ENCODE measurements at places on chromosomes 12 and 14. TPM values are rescaled to one million over a fixed set of nuclear protein-coding genes. Genes with fewer than 3 reads are reported as not detected.

DNA sequence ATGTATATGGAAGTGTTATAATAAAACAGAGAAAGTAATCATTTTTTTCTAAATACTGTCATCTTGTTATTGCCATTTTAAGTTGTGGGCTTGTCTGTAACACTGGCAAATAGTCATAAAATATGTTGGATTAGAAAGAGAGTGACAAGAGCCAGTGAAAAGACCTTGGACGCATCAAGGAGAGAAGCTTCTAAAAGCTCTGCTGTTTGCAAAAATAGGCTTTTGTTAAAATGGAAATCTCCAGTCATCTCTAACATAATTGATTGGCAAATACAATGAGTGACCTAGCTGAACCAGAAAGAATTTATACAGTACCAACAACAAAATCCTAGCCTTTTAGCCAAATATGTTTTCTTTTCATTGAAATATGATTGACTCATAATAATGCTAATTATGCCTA, 245.8 kb upstream of the RMST start:
- H3K4me3 ChIP-seq = no peak overlapping the region
- no peaks in the 10 kb centered on the region for H3K36me3 ChIP-seq
- H3K27ac ChIP-seq = no peak overlapping the region

The AHSA1 gene
- total RNA-seq = 120 TPM

DNA sequence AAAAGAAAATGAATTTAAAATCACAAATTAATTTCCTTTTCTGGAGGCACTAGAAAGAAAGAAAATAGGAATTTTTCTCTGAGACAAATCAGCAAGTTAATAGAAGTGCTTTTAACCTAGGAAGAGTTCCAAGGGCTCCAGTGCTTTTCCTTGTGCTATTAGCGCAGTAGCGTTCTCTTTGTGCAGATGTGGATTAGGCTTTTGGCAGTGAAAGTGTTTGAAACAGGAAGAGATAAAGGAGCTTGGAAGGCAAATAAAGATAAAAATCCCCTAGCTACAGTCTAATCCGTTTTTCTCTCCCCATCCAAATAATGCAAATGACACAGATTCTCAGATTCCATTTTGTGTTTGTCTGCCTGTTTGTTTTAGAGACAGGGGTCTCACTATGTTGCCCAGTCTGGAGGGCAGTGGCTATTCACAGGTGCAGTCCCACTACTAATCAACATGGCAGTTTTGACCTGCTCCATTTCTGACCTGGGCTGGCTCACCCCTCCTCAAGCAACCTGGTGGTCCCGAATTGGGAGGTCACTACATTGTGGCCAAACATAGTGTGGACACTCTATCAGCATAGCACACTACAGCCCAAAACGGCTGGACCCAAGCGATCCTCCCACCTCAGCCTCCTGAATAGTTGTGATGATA, 166.1 kb downstream of the PAWR start:
- no peak for DNase-seq
- no peak overlapping the region for H3K4me3 ChIP-seq
- no peaks in the 10 kb centered on the region for H3K4me1 ChIP-seq

DNA sequence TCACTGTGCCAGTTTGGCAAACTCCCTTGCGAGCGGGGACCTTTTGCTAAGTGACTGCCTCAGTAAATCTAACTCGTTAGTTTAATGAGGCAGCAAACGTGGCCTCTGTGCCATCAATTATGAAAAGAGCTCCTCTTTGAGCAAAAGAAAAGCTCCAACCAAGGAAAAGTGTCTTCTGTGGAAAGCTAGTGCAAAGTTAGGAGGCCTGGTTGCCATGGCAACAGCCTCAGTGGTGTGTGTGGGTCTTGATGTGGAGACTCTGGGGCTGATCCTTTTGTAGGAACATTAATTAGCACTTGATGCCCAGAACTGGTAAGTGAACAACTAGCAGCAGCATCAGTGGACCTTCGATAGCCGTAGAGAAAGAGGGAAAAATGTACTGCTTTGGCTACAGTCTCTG, 145.7 kb downstream of the CHST11 start:
- no peaks in the 10 kb centered on the region for H3K36me3 ChIP-seq
- no peak overlapping the region for H3K27ac ChIP-seq
- H3K4me3 ChIP-seq = no peak overlapping the region
- DNase-seq = no peak
- H3K27me3 ChIP-seq = no peaks in the 10 kb centered on the region
- peaks cover 51% of the 10 kb centered on the region for H3K4me1 ChIP-seq

DNA sequence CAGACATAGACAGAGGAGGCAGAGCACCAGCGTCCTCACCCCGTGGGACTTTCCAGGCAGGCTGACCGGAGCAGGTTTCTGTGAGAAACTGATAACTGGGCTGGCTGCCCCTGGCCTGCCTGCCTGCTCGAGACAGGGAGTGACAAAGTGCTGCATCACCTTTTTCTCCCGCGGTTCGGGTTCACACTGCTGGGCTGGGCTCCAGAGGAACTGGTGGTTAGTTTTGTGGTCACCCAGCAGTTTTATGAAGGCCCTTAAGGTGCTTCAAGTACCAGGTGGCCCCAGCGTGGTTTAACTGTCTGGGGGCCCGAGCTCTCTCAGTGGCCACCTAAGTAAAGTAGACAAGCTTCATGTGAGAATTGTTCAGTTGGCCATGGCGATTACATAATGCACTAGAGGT, 1073.6 kb downstream of the BCL11B start:
- no peaks in the 10 kb centered on the region for H3K36me3 ChIP-seq
- H3K27ac ChIP-seq = no peak overlapping the region
- H3K27me3 ChIP-seq = no peaks in the 10 kb centered on the region
- DNase-seq = no peak
- H3K4me1 ChIP-seq = no peaks in the 10 kb centered on the region

The PLEKHH1 gene
- 2.3 TPM for total RNA-seq

DNA sequence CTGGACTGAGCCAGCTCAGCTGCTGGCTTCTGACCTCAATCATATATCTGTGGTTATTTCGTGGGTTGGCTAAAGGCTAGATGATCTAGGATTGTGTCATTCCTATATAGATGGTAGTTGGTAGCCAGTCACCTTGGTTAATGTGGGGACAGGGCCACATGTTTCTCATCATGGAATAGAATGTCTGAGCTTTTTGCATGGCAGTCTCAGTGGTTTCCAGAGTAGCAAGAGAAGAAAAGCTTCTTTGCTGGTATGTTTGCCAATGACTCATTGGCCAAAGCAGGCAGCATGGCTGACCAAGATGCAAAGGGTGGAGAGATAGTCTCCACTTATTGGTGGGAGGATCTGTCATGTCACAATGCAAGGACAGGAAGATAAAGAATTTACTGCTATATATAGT, 746.4 kb upstream of the FLRT2 start:
- no peak overlapping the region for H3K27ac ChIP-seq
- no peaks in the 10 kb centered on the region for H3K4me1 ChIP-seq
- no peak overlapping the region for H3K4me3 ChIP-seq

DNA sequence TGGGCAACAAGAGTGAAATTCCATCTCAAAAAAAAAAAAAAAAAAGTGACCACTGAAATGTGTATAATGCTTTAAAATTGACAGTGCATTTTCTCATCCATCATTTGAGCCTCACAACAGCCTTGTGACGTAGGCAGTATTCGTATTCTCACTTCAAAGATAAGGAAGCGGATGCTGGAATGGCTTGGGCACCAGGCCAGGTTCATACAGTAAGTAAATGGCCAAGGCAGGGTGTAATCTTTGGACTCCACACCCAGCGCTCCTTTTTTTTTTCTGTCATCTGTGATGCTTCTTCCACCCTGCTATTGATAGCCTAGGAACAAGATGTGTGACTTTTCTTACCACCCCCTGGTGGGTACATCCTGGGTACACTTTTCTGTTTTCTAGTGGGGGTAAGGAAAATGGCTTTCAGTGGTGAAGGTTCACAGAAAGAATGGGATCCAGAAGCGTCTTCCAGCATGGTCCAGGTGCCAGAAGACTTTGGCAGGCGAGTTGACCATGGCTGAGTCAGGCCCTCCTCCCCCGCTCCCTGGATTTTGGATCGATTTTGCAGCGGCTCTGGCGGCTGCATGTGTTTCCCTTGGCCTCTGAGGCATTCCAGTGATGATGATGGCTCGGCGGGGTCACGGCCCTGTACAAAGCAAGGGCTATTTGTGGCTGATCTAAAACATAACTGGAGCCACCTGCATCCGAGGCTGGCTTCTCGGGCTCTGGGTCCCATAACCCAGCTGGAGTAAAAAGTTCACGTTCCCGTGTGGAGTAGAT, 110.6 kb downstream of the CACNA1C start:
- H3K36me3 ChIP-seq = no peaks in the 10 kb centered on the region
- H3K4me3 ChIP-seq = no peak overlapping the region
- no peaks in the 10 kb centered on the region for H3K27me3 ChIP-seq
- DNase-seq = no peak
- peak overlapping the region; percentile 55 for H3K27ac ChIP-seq

Measured in upper lobe of right lung (tissue), 1 donor.